GDM1 (cell line): ENCODE measurements at places on chromosomes 11 and 22.

- no peak for DNase-seq
Observed at GRCh38 chr11:122042981-122043380, 73.0 kb downstream of the BLID start.

GRCh38 chr11:34890812-34891211 lies 25.4 kb downstream of the APIP start:
- peak; percentile 15 for DNase-seq

DNA sequence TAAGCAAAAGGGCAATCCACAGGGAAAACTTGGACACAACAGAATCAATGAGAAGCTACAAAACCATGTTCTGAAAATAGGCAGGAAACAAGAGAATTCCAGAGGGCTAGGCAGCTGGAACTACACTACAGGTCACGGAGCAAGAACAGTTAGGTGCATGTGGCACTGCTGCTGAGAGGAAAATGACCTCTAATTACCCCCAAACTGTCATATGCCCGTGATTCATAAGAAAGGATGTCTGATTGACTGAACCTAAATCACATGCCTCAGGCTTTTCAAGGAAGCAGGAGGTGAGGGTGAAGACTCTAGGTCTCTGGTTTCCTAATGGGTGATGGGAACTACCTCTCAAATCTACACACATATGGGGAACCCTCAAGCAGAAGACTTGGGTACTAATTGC lies 17.9 kb upstream of the RRAS2 start:
- DNase-seq, result no peak

DNA sequence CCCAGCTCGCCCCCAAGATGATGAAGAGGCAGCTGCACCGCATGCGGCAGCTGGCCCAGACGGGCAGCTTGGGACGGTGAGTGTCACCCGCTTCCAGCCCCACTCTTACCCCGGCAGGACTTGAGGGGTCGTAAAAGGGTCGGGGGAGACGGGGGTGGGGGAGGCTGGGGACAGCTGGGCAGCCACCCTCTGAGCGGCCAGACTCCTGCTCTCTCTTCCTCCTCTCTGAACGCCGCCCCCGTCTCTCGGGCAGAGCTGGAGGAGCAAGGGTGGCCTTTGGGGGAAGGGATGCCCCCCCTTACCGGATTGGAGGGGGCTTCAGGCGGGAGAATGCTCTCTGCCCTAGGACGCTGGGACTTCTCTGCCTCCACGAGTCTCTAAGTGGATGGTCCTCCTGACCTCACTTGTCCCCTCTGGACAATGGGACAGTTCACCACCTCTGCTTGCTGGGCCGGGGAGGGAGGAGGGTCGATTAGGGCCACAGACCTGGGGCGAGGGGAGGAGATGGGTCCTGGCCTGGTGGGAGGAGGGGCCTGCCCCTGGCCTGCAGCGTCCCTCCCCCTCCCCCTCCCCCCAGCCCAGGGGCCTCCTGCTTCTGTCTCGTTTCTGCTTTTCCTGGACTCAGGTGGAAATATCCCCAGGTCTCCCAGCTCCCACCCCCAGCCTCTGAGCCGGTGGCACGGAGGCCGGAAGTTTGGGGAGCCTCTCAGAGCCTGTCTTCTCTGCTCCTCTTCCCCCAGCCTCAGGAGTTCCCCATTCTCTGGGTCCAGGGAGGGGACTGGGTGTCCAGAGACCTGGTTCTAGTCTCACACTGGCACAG lies 512 bp downstream of the SH3BP1 start:
- DNase-seq, result no peak

DNA sequence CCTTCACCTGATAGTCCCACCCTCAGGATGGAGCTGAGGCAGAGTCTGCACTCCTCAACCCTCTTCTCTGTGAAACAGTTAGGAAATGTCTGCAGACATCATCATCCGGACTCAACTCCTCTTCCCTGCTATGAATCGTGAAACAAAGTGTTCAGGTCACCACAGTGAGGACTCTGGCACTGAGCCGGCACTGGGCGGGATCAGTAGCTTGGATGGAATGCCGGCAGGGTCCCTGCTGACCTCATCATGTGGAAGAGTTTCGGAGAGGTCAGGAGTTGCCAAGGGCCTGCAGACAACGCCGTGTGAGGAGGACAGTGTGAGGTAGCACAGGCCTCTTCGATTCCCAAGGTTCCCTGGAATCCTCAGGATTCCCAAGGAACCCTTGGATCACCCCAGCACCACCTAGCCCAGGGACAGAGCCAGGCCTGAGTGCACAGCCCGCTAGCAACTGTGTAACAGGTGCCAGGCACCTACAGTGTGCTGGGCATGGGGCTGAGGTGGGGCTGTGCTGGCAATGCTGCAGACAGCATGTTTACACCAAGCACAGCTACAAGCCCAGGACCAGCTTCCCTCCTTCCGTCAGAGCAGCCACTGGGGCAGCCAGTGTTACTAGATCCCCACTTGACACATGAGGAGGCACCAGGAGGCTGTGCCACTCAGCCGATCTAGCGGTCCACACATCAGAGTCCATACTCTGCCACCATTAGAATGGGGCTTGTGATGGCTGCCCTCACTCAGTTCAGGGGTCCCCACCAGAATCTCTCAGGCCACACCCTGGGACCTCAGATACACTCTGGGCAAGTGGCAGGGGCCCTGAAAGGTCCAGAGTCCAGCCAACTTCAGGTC lies 693 bp upstream of the LINC01488 start:
- DNase-seq, result no peak

DNA sequence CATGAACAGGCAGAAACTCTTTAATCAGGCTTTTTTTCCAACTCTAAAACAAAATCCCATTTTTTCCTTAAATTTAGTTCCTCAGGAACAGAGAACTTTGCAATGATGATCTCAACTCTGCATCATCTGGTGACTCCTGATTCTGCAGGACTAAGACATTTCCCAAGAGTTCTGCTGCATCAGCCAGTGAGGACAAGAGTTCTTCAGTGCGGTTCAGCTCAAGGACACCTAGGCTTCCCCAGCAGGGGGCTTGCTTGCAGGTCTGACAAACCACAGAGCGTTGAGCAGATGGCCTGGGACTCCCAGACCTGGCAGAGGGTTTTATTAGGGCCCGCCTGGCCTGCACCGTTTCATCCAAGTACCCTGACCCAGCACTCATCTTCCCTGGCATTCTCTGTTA lies 6.4 kb downstream of the CDCA5 start:
- DNase-seq, result no peak

GRCh38 chr11:124875401-124875800 lies 10.2 kb downstream of the ROBO3 start:
- DNase-seq, result no peak

DNA sequence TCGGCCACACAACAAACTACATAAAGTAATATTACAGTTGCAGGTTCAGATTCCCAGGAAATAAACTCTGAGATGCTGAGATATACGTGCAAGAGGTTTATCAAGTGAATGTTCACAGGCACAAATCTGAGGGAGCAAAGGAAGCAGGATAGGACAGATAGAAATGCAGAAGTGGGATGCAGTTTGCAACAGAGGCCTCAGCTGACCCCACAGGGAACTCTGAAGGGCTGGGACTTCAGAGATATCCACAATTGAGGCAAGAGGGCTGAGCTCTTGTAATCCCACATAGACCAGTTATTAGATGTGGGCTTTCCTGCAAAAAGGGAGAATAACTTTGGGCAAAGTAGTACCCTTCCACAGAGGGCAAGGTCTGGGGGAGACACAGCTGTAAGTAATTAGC lies 25.4 kb upstream of the ARHGAP20 start:
- DNase-seq, result no peak

GRCh38 chr11:130023204-130023603 lies 20.6 kb upstream of the PRDM10 start:
- no peak for DNase-seq

DNA sequence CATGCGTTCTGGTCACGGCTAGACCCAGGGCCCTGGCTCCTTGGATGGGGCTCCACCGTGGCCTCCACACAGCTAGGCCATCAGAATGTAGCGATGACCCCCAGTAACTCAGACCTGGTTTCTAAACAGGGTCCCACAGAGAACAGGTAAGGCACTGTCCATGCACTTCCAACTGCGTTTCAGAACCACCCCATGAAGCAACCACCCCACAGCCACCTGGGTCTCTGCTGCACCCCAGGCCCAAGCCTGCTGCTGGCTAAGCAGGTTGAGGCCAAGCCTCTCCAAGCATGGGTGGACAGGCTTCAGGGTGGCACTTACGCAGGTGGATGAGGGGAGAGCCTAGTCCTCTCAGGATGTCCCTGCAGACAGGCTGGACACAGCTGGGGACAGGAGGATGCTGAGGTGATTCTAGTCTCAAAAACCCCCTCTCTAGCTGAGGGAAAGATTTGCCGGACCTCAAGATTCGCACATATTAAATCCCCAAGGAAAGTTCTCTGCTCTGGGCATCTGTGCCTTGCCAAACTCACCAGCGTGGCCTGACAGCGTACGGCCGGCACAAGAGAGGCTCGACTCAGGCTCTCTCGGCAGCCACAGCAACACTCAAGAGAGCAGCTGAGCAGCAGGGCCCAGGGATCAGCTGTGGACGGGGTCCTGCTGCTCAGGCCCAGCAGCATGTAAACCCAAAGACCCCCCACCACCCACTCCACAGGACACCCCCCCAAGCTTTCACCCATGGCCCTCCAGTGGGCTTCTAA lies 141.6 kb downstream of the CRYBB2 start:
- DNase-seq, result no peak
